Fibroblast of upper back skin (primary cell): ENCODE measurements at places on chromosomes 12 and 14.

GRCh38 chr12:106021516-106021915 lies 117.2 kb downstream of the NUAK1 start:
- no peak for DNase-seq

GRCh38 chr14:100071545-100071944 lies 6.3 kb downstream of the EVL start:
- no peak for DNase-seq

DNA sequence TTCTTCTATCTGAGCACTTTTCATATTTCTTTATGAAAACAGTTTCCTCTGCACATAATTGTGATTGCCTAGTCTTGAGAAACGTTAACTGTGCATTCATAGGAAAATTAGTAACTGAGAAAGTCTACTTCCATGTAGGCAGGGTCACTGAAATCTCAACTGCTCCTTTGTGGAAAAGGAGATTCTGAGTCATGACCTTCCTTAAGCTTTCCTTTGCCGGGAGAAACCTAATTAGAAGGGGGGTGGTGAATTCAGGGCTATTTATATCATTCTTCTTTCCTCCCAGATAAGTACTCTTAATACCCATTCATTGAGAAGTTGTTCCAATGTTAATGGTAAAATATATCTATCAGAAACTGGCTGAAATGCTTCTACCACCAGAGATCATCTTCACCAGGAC lies 751.0 kb upstream of the TMEM132C start:
- peak; percentile 56 for DNase-seq

DNA sequence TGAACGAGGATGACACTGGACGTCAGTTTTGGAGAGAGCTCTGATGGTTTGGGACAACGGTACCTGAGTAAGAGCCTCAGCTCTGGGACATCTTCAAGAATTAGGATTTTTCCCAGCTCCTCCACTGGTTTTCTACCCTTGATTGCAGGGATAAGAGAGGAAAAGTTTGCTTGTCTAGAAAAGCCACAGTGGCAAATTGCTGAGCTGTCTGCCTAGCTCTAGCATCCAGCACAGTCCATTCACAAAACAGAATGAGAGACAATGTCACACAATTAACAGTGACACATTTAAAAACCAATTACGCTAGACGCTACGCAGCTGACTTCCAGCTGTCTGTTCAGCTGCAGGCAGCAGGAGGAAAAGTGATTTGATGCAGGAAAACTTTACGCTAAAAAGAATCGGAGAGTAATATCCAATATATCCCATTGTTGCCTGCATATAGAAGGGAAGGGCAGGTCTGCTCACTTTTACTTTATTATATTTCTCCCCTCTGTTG lies 168.1 kb upstream of the PRICKLE1 start:
- no peak for DNase-seq

- peak; percentile 79 for DNase-seq
These were observed 14.9 kb downstream of the SLC38A2 start for GRCh38 chr12:46357438-46358324.

- DNase-seq = no peak
These were observed 344.4 kb upstream of the STXBP6 start for GRCh38 chr14:25394356-25394755.

DNA sequence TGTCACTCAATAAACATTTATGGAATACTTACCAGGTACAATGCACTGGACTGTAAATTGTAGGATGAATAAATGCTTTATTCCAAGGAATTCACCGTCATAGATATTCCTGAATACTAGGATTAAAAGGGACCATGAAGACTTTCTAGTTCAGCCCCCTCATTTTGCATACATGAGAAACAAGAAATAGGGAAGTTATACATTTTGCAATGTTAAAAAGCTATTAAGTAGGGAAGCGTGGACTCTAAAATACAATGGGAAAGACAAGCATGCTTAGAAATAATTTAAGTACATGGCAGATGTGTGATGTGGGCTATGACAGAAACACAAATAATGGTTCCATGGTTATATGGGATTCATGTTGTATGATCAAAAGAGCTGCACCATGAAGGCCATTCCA lies 89.4 kb upstream of the SYT10 start:
- no peak for DNase-seq

- peak; percentile 76 for DNase-seq
These were observed 324.2 kb downstream of the ZFP36L1 start for GRCh38 chr14:68468437-68469207.

GRCh38 chr12:122944605-122945592 lies 21.4 kb downstream of the ABCB9 start:
- DNase-seq = peak; percentile 10

GRCh38 chr12:89504560-89505346 lies 19.8 kb downstream of the GALNT4 start:
- DNase-seq = no peak

- no peak for DNase-seq
These were observed 692 bp downstream of the SPIC start for GRCh38 chr12:101475751-101476305.

GRCh38 chr14:105448706-105449111 lies 25.9 kb upstream of the CRIP2 start:
- peak; percentile 42 for DNase-seq

- DNase-seq = no peak
These were observed 142.3 kb downstream of the ADGRD1 start for GRCh38 chr12:131095826-131096680.

DNA sequence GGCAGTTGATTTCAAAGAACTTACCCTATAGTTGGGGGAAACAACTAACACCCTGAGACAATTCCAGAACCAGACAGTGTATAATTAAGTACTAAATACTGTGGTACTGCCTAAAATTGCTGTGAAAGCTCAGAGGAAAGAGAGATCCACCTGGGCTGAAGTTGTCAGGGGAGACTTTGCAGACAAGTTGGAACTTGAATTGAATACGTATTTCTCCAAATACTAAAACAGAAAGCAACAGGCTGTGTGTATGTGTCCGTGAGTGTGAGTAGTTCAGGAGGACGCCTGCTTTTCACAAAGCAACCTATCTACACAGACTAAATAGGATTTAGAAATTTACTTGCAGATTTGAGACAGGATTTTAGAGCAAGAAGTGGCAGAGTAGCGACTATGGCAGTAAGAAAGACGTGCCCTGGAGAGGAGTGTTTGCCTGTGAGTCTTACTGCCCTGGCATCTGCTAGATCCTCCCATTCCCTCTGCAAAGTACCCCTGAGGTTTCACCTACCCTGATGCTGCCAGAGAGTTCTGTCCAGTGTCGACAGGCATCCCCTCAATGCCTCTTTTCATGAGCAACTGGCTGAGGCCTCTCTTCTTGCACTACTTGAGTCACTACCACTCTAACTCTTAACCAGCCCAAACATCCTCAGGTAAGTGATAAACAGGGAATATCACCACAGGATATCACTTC lies 37.4 kb upstream of the BMP4 start:
- DNase-seq = no peak

- peak; percentile 62 for DNase-seq
These were observed 205.7 kb downstream of the ZFP36L1 start for GRCh38 chr14:68586896-68587751.

GRCh38 chr14:95495538-95496025 lies 20.9 kb downstream of the SYNE3 start:
- DNase-seq = no peak

DNA sequence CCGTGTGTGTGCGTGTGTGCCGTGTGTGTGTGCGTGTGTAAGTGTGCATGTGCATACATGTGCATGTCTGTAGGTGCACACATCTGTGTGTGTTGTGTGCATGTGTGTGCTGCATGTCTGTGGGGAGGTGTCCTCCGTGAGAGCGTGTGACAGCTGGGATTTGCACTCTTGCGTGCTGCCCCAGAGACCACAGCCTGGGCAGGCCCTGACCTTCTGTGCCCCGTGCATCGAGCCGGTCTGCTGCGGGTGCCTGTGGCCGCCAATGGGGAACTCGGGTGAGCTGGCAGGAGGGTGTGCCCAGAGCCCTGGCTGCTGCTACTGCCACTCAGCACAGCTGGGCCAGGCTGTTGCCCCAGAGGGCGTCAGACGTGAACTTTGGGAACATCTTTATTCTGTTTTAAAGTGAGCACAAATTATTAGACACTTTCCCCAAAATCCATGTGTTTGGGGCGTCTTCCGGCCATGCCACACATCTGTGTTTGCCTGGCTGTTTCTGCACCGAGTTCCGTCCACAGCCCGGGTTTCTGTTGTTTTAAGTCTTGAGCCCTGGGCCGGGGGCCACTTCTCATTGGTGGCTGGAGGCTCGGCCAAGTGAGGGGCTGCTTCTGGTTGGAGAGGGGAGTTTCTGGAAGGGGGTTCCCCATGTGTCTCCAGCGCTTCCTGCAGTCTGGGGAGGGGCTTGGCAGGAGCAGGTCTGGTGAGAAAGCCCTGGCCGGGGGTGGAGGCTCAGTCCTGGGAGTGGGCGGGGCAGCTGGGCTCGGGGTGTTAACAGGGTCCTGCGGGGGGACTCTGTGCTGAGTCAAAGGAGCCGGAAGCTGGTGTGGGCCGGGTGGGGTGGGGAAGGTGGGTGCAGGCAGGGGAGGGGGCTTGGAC lies 7.6 kb downstream of the CEP170B start:
- DNase-seq = no peak

DNA sequence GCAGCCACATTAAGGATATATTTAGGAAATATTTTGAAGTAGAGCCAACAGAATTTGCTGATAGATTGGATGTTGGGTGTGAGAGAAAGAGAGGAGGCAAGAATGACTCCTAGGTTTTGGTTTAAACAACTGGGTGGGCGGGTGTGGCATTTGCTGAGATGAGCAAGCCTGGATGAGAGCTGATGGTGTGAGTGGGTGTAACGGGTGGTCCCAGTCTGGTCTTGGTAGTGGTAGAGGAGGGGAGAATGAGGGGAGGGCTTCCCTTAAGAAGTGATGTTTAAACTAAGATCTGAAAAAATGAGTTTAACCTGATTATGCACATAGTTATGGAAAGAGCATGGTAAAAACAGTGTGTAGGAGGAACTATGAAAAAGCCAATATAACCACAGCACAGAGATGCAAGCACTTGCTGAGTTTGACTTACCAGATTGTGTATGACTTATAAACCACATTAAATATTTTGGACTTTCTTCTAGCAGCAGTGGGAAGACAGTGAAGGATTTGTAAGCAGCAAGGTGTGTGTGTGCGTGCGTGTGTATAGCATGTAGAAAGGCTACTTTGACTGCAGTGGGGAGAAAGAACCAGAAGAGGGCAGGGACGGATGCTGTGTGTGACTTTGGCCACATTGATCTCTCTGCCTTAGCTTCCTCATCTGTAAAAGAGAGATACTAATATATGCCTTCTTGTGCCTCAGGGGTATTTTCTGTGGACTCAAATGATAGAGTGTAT lies 139.7 kb downstream of the PRIMA1 start:
- no peak for DNase-seq

DNA sequence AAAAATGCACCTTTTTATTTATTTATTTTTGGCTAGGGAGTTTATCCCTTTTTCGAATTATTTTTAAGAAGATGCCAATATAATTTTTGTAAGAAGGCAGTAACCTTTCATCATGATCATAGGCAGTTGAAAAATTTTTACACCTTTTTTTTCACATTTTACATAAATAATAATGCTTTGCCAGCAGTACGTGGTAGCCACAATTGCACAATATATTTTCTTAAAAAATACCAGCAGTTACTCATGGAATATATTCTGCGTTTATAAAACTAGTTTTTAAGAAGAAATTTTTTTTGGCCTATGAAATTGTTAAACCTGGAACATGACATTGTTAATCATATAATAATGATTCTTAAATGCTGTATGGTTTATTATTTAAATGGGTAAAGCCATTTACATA lies 14.9 kb upstream of the SNAPC1 start:
- peak; percentile 7 for DNase-seq

DNA sequence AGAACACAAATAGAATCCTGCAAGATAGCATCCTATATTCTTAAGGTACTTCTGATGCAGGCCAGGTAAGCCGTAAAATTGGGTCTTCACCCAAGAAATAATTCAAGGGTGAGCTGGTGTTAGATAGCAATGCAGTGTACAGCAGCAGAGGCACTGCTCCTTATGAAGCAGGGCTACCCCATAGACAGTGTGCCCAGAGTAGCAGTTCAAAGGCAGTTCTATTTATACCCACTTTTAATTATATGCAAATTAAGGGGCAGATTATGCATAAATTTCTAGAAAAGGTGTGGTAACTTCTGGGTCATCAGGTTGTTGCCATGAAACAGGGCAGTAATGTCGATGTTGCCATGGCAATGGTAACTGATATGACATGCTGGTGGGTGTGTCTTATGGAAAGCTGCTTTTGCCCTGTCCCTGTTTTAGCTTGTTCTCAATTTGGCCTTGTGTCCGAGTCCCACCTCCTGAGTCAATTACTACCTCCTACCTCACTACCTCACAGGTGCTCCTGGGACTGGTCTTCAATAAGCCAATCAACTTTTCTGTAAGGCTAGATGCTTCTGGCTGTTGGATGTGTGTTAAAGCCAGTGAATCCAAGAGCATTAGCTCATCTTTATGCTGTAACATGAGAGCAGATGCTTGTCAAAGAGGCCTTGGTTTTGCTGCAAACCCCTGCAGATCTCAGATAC lies 61.0 kb downstream of the PPM1A start:
- no peak for DNase-seq

DNA sequence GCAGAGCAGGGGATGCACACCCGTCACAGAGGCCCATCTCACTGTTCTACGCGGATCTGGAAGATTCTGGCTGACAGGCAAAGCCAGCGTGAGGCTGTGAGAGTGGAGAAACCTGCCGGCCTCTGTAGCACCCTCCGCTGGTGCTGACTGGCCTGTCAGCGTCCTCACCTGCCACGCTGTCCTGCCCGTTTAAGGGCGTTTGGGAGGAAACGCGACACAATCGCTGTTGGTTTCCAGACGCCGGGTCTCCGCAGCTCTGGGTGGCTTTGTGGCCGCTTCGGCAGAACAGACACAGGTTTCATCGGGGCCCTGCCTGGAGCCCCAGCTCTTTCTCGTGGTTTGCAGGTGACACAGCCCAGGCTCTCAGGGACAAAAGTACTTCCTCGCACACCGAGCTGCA lies 70.6 kb downstream of the NOC4L start:
- no peak for DNase-seq

GRCh38 chr14:61671082-61671481 lies 24.2 kb upstream of the HIF1A start:
- no peak for DNase-seq

DNA sequence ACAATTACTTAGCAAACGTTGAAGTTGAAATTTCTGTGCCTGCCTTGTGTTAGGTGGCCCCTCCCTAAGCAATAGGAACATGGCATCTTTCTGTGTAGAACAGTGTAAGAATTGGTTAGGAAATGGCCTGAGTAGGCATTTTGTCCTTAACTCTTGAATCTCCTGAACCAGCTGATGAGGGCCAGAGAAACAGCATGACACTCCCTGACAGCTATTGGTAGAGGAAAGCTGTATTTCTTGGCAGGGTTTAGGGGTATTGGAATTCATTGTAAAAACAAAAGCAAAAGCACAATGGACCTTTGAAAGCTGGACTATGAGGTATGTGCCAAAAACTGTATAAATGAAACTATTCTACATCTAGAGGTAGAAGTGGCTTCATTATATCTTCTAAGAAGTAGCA lies 40.6 kb upstream of the LRTM2 start:
- peak; percentile 72 for DNase-seq
